ENCODE measurements at places on chromosomes 5 and 9.

GRCh38 chr9:12884736-12885395 is 110.0 kb downstream of the LURAP1L start:
- no peak for DNase-seq

GRCh38 chr5:141420855-141421488 is at the start of gene PCDHGA11:
TSS of gene PCDHGA11 (plus strand) at chr5:141421051. CDS start at chr5:141421228, 177 bp downstream.
- DNase-seq: no peak

DNA sequence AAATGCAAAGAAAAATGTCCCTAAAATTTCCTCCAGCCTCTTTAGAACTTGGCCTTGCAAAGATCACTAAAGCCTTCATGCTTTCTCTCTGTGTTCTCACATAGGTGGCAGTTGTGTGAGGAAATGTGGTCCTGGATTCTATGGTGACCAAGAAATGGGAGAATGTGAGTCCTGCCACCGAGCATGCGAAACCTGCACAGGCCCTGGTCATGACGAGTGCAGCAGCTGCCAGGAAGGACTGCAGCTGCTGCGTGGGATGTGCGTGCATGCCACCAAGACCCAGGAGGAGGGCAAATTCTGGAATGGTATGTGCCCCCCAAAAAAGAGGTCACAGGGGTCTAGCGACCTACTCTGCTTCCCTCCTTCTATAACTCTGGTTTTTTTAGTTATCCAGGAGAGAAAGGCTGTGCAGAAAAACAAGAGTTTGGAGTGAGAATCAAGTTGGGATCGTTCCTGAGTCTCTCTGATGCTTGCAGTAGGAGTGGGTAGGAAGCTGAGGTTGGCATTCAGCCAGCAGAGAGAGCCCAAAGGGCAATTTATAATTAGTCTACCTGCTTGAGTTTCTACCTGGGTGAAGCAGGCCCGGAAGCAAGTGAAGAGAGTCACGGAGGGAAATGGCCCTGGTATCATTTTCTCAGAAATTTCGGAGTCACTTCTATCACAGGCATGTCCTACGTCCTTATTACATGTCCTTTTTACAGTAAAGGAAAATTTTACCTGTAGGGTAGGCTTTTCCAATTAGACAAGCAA is 97.5 kb downstream of the RFK start:
- DNase-seq: no peak

DNA sequence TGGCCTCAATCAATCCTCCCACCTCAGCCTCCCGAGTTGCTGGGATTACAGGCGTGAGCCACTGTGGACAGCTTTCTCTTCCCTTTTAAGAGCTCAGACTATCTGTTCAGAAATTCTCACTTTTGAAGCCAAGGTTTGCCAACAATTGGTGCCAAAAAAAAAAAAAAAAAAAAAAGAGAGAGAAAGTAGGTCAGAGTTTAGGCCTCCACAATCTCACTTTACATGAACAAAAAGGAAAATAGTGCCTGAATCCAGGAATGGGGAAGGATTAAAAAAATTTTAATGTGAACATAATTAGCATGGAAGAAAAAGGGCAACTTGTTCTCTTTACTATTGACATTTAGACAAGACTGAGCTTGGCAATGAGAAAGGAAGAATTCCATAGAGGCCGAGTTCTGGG is 94.1 kb downstream of the NSG2 start:
- DNase-seq: no peak

- no peak for DNase-seq
Observed at GRCh38 chr5:126971455-126972031, 58.8 kb downstream of the MARCHF3 start.

Data from activated naive CD8-positive, alpha-beta T cell treated with anti-CD3 and anti-CD28 coated beads for 36 hours (primary cell).